Putamen (tissue), 1 donor: ENCODE measurements at places on chromosomes 2 and 18.

DNA sequence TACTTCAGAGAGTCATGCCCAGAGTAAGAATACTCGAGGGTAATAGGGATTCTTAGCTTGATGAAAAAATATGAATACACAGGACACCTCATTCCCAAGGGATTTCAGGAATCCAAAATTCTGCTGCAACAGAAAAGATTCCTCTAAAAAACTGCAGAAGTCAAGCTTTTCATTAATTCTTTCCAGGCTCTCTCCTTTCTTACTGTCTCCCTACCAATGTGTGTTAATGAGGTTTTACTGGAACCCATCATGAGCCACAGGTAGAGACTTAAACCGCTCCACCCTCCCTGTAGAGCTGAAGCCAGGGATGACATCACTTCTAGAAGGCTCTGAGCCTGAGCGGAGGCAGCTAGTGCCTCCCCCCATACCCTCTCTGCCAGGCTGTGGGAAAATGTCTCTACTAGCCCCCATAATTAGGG lies 3.4 kb downstream of the SDC1 start:
- no peak for DNase-seq

- peak; percentile 80 for DNase-seq
Observed at GRCh38 chr2:196987649-196988364, 61.3 kb upstream of the PGAP1 start.

DNA sequence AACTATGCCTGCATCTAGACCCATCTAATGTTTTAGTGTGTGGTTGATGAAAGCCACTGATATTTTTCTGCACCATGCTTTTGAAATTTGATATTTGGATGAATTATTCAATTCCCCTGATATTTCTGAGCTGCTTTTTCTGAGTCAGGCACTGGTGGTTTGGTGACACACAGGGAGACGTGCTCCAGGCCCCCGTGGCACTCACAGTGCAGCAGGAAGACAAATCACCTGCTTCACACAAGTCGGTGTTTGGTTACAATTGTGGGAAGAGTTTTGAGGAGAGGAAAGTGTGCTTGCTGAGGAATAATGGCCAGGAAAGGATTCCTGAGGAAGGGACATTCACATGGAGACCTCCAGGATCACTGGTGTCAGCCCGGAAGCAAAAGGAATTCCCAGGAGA lies 179.7 kb downstream of the ACKR3 start:
- no peak for DNase-seq

- no peak for DNase-seq
Observed at GRCh38 chr2:1041012-1041805, 90.6 kb downstream of the SNTG2 start.

- no peak for DNase-seq
Observed at GRCh38 chr2:8388781-8389180, 293.1 kb upstream of the ID2 start.
